LHCN-M2 (cell line): ENCODE measurements at places on chromosomes 5 and 9.

DNA sequence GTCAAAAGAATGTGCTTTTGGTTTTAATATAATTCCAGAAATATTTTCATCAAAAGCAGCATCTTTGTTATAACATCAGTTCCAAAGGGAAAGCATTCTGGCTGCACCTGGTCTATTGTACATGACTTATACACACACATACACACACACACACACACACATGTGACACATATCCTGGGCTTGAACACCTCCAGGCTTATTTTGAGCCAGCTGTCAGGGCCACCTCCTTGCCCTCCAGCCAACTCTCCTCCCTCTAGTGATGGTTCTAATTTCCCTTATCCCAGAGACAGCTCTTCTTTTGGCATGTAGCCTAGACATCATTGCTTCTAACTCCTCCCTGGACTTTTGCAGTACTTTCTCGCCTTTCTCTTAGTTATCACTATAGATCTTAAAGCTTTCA, 115.0 kb downstream of the PIK3R1 start:
- DNase-seq = peak; percentile 64

- DNase-seq = no peak
Observed at GRCh38 chr9:3241290-3241689, 284.5 kb downstream of the RFX3 start.

- DNase-seq = no peak
Observed at GRCh38 chr5:157116483-157116954, 7.7 kb upstream of the HAVCR2 start.

DNA sequence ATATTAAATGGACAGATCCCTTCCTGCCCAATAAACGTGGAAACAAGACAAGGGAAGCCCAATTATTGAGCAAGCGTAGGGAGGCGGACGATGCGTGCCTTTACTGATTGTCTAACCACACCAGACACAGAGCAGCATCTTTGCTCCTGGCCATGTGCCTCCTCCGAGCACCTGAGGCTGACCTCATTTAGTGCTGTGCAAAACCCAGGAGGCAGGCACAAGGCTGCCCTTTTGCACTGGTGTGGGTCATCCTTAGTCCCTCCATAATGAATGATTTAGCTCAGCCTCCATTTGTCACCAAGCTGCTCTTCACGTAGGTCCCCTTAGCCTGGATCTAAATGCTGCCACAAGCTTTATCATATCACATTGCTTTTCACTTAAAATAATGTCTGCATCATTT, 24.1 kb upstream of the CDH6 start:
- DNase-seq = no peak

- no peak for DNase-seq
Observed at GRCh38 chr5:178108446-178108845, 4.9 kb upstream of the N4BP3 start.

DNA sequence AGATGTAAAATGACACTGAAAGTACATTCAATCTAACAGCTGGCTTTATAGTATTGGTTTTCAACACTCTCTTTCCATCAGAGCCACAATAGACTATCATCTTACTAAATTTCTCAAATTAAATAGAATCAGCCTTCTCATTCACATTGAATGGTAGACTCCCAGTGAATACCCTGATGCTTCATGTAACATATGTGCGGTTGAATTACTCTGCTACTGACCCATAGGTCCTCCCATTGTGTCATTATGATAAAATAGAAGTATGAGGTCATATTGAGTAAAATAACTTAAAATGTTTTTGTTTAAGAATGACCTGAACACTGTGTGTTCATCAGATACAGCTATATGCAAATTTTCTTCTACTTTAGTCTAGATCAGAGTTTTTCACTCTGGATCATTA, 75.9 kb upstream of the ADAMTSL1 start:
- no peak for DNase-seq

GRCh38 chr9:137077758-137078693, 709 bp downstream of the UAP1L1 start:
- DNase-seq = no peak

DNA sequence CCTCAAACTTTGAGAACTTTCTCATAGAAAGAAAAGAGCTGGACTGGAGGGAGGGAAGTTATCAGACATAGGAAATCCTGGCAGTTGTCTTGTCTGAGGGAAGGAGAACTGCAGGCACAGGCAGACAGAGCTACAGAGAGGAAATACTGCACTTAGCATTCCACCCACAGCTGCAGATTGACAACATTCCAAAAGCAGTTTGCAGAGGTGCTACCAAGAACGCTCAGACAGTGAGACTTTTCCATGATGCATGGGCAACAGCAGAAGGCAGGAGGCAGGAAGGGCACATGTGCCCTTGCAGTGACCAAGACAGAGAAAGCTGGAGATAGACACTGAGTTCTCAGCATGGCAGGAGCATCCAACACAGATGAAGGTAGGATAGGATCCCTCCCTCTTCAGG, 327.5 kb upstream of the ZNF462 start:
- no peak for DNase-seq

- no peak for DNase-seq
Observed at GRCh38 chr9:106980551-106981101, 117.7 kb downstream of the ZNF462 start.

DNA sequence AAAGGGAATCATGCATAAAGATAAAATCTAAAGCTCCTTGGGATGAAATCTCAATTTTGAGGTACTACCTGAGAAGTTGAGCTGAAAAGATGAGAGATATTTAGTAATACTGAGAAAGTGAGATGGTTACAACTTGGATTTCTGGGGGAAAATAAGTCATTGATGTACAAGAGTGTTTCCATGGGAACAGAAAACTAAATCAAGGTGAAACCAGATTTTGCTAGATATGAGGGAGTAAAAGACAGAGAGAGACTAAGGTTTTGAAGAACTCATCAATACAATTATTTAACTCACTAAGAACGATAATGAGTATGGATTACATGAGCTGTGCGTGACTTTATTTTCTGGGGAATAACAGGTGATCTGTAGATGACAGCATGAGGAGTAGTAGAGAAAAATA, 10.2 kb upstream of the ST8SIA4 start:
- no peak for DNase-seq

DNA sequence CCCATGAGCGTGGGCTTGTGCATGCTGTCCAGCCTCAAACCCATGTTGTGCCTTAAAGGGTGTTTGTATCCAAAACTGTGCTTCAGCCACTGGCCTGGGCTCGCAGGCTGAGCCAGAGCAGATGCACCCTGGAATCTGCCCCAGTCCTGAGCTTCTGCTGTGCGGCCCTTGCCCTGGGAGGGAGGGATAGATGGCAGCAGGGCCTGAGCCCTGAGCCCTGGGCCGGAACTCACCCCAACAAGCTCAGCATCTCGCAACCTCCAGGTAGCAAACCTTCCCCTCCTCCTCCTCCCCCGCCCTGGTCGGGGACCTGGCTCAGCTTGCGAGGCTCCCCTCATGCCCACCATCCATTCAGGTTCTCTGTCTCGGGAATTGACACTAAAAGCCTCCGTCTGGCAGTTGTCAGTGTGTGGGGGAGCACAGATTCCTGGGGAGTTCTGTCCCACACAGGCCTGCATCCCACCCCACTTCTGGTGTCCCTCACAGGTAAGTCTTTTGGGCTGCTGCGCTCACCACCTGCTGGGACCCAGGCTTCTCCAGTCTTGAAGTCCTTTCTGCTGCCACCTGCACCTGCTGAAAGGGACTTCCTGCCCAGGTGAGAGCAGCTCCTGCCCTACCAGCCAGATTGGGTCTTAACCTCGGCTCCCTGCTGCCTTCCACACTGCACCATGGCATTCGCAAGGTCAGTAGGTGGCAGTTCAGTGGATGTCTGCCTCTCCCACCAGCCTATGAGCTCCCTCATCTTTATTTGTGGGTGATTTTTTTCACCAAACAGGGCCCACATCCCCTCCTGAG, 55.2 kb upstream of the OLFM1 start:
- DNase-seq = no peak

DNA sequence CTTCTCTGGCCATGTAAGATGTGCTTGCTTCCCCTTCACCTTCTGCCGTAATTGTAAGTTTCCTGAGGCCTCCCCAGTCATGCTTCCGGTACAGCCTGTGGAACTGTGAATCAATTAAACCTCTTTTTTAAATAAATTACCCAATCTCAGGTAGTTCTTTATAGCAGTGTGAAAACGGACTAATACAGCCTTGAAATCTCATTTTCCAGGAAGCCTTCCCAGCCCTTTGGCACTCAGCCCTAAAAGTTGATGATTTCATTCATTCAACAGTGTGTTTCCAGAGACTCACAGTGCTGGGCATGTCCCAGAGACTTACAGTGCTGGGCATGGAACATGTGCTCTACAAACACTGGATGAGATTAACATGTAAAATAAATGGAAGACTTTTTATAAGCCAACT, 135.8 kb downstream of the DCP2 start:
- DNase-seq = no peak

DNA sequence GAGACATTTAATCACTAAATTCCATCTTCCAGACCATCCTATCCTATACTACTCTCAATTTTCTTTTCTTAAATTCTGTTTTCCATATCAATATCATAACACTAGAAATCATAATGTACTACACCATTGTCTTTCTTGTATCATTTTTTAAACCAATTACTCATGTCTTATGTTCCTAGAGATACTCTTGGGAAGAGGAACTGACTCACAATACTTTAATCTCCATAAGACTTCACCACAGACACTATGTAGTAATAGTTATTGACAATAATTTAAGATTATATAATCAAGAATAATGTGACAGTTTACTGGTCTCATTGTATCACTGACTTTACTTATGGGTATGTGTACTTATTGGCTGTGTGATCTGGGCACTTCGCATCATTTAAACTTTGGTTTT, 43.8 kb downstream of the PCDHGC5 start:
- DNase-seq = no peak

- DNase-seq = no peak
Observed at GRCh38 chr9:130900701-130901497, 4.3 kb upstream of the QRFP start.

DNA sequence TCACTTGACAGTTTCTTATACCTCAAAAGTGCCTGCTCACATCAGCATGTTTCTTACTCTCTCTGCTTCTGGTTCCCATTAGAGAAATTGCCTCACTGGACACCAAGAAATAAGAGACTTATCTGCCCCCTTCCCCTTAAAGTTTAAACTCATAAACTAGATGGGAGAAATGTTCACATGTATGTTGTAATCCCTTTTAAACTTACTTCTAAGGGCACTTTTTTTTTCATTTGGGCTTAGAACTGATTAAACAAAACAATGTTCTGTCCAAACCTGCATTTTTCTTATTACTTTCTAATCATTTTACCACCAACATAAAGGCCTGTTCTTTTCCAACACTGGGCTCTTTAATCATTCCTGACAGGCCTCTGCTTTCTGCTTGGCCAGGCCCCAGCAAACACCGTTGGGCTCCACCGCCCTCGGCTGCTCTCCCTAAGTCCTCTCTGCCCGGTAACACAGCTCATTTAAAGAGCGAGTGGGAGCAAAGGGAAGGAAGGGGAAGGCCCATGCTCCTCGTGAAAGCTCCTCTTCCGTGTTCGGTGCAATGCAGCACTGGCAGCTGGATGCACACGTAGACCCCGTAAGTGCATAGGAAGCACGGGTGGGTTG, 53.4 kb downstream of the ROR2 start:
- no peak for DNase-seq

GRCh38 chr9:21744320-21744719, 58.1 kb upstream of the MTAP start:
- DNase-seq = no peak

DNA sequence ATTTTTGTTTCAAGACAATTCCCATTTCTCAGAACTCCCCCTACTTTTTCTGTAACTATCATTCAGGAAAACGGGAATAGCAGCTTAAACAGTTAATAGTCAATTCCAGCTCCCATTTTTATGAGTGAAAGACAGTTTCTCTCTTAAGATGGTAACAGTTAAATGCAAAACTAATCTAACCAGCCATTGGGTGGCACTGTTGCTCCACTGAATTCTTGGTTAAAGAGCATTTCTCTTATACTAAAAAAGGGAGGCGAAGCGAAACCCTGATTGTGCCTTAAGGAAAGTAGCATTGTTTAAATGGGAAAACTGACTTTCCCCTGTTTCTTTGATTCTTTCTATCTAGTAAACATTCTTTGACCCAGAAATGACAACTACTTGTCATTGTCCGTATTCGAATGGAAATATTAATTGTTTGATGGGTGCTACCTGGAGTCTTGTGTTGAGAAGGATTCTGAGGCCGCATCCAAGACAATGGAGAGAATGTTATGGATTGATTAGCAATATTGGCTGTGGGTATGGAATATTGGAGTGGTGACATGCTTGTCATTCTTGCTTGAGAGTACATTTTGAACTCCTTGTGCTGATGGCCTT, 507.8 kb downstream of the MAT2B start:
- peak; percentile 61 for DNase-seq

GRCh38 chr9:8287501-8287900, 487.9 kb upstream of the DMAC1 start:
- no peak for DNase-seq

GRCh38 chr9:106954974-106955850, 92.2 kb downstream of the ZNF462 start:
- DNase-seq = no peak

GRCh38 chr9:26748449-26749058, 144.0 kb downstream of the CAAP1 start:
- DNase-seq = no peak

GRCh38 chr5:74169701-74170100, 470.8 kb downstream of the ENC1 start:
- no peak for DNase-seq

- DNase-seq = no peak
Observed at GRCh38 chr5:143914756-143915155, 102.8 kb downstream of the HMHB1 start.

- DNase-seq = no peak
Observed at GRCh38 chr5:20032896-20033295, 44.9 kb upstream of the CDH18 start.

- DNase-seq = no peak
Observed at GRCh38 chr9:123745451-123745850, 184.5 kb downstream of the DENND1A start.

GRCh38 chr5:146751054-146751453, 127.5 kb downstream of the PPP2R2B start:
- DNase-seq = peak; percentile 87

GRCh38 chr5:140986117-140986521, 19.8 kb downstream of the PCDHAC2 start:
- DNase-seq = no peak

- no peak for DNase-seq
Observed at GRCh38 chr5:177132136-177133095, 1.2 kb upstream of the NSD1 start.

GRCh38 chr5:120528609-120529008, 64.5 kb downstream of the PRR16 start:
- peak; percentile 53 for DNase-seq

DNA sequence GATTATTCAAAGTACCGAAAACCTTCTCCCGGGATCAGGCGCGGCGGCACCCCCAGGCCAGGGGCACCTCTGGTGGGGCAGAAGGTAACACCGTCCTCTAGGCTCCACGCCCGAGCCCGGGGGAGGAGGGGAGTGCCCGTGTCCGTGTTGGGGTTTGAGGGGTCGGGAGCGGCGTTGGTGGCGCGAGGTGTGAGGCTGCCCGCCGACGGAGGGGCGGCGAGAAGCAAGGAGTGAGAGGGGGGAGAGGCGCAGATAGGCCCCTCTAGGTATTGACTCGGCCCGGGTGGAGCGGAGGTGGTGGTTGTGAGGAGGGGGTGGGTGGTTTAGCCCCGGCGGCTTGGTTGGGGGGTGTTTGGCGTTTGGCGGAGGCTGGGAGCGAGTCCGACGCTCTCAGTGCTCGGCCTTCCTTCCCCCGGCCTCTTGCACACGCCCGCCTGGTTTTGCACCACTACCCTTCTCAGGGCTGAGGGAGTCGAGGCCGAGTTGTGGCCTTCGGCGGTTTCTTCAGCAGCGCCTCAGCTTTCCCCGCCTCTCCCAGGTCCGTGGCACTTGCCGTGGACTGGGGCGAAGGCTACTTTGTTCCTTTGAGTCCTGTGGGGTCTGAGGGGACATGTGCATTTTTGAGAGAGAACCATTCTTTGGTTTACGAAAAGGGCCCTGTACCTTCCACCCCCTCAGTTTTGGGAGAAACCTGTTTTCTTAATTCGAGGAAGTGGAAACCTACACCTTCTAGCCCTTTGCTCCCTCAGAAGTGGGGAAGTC, 450 bp downstream of the GPBP1 start:
- DNase-seq = no peak
